ENCODE measurements at places on chromosomes 1 and 21. TPM values are rescaled to one million over a fixed set of nuclear protein-coding genes. Genes with fewer than 3 reads are reported as not detected.

GRCh38 chr1:197808880-197809279, 33.6 kb upstream of the DENND1B start:
- DNase-seq, result no peak

DNA sequence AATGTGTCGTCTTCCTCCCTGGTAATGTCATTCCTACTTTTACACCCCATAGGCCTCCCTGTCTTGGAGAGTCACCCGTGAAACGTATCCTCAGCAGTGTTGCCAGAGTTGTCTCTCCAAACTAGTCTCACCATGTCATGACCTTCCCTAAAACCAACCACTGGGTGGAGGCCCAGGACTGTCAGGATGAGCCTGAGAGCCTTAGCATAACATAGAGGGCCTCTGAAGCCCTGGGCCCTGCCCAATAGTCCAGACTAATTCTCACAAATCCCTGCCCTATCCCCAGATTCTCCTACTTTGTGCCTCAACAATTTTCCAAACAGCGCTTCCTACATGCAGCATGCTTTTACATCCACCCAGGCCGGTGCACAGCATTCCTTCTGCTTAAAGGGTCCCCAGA, 29.3 kb upstream of the HSD3B1 start:
- no peak for DNase-seq

- DNase-seq, result no peak
Measured at GRCh38 chr21:44318489-44319285, 18.8 kb downstream of the PFKL start.

GRCh38 chr1:234554698-234555311, 55.2 kb downstream of the IRF2BP2 start:
- peak; percentile 45 for DNase-seq

DNA sequence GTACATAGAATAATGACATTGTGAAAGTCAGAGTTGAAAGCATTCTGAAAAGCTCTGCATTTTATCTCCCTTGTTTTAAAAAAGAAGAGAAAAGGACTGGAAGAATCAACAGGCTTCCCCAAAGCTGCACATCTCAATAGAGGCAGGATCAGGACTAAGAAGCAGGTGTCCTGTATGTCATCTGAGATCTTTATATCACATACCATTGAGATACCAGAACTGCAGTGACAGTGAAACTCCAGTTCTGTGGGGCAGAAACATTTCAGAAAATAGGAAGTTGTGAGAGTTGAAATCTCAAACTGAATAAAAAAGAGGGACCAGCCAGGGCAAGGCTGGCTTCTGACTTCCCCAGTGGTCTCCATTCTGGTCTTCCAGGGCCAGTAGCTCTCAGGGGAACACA, 33.0 kb upstream of the SH2D1B start:
- no peak for DNase-seq

DNA sequence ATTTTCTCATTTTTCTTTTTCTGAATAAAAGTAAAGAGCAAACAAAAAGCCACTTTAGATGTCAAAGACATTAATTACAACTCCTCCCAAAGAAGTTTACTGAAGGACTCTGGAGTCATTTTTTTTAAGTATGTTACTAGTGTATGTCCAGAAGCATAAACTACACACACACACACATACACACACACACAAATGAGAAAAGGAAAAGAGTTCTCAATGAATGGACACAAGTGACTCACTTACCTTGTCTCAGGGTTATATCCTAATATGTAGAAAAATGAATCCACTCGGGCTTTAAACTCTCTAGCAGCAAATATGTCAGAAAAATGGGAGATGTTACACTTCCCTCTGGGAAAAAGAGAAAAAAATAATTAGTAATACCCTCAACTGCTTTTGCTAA, 223.1 kb downstream of the SLC45A1 start:
- no peak for DNase-seq

The KCND3 gene
- total RNA-seq, result 2.6 TPM

The IFI44L gene
- 4.7 TPM for total RNA-seq

The SYTL1 gene
- total RNA-seq, result 23.1 TPM

The PODN gene
- total RNA-seq, result 17.1 TPM

All from tongue (tissue), 3 donors.